ENCODE measurements at places on chromosomes 11 and 22.

DNA sequence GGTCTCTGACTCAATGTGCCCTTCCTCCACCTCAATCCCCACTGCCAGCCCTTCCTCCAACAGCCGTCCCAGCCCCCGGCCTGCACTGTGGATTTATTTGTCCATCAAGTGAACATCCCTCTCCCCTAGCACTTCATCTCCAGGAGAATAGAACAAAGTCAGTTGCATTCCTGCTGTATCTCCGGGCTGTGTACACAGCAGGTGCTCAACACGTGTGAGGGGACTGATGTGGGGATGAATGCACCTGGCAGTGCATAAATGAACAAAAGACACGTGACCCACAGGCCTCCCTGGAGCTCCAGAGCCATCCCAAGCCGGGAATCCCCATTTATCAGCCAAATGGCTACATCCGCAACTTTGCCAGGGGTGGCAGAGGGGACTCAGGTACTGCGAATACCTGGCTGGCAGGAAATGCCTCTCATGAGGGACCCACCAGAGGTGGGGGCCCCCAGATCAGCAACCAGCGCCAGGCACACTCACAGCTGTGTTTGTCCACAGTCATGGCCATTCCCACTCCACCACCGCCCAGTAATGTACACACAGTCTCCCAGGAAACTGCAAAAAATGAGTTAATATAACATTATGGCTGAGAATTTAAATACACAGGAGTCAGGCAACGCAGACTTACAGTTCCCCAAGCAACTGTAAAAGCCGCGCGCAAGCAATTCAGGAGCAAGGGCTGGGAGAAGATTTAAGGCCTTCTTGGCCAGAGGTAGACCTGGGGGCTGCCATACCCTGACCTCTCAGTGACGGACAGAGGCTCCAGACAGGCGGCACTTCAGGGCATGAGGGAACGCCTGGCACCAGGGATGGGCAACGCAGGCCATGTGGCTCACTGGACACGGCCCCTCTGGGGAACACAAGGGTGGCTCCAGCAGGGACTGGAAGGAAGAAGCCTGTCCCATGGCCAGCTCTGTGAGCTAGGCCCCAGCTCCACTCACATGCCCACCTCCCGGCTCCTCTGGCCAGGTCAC, 50.3 kb upstream of the TCF20 start:
- no peak for DNase-seq

- DNase-seq = no peak
These were observed 2.5 kb downstream of the TXN2 start for GRCh38 chr22:36478966-36479365.

- DNase-seq = no peak
These were observed 137.5 kb downstream of the FAM76B start for GRCh38 chr11:95652002-95652472.

- DNase-seq = no peak
These were observed 145.9 kb downstream of the ELP4 start for GRCh38 chr11:31655483-31655882.

DNA sequence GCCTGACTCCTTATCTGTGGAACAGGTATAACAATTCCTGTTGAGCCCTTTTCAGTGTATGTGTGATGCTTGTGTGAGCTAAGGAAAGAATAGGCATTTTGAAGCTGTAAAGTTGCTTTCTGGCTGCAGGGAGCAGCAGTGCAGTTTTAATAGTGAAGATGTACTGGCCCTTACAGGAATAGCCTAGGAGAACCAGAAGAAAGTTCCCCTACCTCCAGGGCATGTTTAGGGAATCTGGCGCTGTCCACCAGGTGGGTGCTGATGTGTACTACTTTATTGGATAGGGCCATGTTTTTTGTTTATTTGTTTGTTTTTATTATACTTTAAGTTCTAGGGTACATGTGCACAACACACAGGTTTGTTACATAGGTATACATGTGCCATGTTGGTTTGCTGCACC, 11.5 kb downstream of the BMAL1 start:
- no peak for DNase-seq

- DNase-seq = no peak
These were observed 6.7 kb upstream of the TSKU start for GRCh38 chr11:76776472-76776871.

GRCh38 chr11:898143-898511, 12.5 kb downstream of the CHID1 start:
- no peak for DNase-seq

DNA sequence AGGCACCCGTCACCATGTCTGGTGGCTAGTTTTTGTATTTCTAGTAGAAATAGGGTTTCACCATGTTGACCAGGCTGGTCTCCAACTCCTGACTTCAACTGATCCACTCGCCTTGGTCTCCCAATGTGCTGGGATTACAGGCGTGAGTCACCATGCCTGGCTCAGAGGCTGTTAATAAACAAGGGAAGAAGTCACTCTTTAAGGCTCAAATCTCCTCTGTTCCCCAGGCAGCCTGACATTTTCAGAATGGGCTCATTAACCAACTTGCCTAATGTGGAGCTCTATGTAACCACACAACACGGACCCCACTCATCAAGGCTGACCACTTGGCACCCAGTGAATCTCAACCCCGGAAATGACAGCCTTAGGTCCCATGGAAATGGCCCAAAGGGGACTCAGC, 24.1 kb downstream of the APOL3 start:
- DNase-seq = no peak

DNA sequence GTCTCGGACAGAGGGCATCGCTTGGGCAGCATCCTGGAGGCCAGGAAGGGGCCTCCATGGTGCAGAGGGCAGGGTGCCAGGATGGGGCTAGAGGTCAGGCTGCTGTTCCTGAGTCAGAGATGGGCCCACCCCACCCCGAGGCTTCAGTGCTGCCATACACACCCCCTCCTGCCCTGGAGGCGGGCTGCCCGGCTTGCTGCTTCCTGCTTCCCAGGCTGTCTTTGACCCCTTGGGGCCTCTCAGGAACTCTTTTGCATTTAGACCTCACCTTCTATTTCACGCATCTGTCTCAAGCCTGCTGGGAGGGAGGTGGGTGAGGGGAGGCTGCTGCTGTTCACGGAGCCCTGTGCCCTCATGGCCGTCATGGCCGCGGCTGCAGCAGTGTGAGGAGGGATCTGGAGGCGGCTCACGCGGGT, 6.6 kb upstream of the GRAMD4 start:
- peak; percentile 66 for DNase-seq

DNA sequence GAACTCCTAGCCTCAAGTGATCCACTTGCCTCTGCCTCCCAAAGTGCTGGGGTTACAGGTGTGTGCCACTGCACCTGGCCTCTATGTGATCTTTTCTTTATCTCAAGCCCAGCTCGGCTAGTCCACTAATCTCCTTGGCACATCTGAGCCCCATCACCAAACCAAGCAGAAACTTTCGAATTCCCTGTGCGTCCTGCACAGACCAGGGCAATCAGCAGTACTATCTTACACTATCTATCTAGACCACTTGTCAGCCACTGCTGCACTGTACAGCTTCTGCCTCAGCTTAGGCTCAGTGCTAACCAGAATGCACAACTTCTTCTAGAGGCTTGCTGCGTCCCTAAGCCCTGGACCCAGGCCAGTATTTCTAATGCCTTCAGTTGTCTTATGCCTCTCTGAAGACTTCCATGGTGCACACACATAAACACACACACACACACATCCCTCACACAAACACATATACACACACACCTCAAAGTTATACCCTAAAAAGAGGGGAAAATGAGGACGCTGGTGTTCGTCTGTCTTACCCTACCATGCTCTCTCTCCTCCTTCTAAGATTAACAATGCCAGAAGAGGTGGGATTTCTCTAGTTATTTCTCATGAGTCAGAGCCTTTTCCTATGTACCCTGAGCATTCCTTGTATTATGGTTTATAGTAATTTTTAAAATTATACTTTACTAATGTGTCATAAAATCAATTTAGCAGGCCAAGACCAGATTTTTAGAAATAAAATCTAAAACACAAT, 59.3 kb upstream of the FAM181B start:
- no peak for DNase-seq

DNA sequence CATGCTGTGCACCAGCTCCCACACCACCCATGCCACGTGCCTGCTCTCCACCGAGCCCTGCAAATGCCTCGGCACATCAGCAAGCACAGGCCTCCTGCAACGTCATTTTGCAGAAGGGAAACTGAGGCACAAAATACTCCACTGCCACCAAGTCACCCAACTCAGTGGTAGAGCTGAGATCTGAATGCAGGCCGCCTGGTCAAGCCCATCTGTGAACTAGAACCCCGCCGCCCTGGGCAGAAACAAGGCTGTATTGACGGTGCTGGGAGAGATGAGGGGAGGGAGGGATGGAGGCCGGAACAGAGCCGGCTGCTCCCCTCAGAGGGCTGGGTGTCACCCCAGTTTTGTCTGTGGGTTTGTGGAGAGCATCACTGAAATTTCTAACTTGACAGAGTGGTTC, 81.4 kb downstream of the CDKN1C start:
- DNase-seq = no peak

GRCh38 chr11:76376746-76377558, 4.0 kb downstream of the THAP12 start:
- peak; percentile 45 for DNase-seq

GRCh38 chr22:40055143-40055883, 60.6 kb downstream of the FAM83F start:
- peak; percentile 77 for DNase-seq

GRCh38 chr11:69337211-69337721, 43.3 kb downstream of the MYEOV start:
- DNase-seq = peak; percentile 79

GRCh38 chr22:20931126-20931654, 14.0 kb downstream of the CRKL start:
- DNase-seq = no peak

- DNase-seq = no peak
These were observed 5.5 kb downstream of the DCUN1D5 start for GRCh38 chr11:103086461-103086860.

DNA sequence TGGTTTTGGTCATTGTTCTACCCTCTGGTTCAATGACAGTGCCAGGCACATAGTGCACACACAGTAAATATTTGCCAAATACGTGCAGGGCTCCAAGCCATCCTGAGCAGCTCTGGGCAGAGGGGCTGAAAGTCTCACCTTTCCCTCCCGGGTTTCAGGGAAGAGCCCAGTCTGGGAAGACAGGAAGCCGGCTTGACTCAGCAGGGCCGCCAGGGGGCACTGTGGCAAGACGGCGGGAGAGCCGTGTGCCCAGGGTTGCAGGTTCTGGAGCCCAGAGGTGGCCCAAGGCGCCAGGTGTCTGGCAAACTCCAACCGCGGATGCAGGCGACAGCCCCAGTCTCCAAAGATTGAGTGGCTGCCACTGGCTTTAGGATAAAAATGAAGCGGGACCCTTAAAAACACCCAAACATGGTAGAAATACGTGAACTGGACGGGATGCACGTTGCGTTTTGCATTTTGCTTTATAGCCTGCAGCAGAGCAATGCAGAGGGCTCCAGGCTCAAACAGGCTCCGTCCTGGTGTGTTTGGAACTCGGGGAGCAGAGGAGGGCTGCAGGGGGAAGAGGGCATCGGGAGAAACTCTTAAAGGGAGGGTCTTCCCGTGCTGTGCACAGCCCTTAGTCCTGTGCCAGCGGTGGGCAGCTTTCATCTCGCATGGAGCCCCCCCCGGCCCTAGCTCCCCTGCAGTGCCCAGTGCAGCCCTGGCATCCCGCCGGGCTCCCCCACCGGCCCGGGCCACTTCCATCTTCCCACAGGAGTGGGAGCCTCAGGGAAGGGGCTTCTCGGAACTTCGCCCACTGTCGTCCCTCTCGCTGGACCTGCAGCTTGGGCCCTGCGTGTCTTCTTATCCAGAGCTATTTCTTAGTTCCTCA, 10.7 kb downstream of the KRTAP5-5 start:
- peak; percentile 74 for DNase-seq

DNA sequence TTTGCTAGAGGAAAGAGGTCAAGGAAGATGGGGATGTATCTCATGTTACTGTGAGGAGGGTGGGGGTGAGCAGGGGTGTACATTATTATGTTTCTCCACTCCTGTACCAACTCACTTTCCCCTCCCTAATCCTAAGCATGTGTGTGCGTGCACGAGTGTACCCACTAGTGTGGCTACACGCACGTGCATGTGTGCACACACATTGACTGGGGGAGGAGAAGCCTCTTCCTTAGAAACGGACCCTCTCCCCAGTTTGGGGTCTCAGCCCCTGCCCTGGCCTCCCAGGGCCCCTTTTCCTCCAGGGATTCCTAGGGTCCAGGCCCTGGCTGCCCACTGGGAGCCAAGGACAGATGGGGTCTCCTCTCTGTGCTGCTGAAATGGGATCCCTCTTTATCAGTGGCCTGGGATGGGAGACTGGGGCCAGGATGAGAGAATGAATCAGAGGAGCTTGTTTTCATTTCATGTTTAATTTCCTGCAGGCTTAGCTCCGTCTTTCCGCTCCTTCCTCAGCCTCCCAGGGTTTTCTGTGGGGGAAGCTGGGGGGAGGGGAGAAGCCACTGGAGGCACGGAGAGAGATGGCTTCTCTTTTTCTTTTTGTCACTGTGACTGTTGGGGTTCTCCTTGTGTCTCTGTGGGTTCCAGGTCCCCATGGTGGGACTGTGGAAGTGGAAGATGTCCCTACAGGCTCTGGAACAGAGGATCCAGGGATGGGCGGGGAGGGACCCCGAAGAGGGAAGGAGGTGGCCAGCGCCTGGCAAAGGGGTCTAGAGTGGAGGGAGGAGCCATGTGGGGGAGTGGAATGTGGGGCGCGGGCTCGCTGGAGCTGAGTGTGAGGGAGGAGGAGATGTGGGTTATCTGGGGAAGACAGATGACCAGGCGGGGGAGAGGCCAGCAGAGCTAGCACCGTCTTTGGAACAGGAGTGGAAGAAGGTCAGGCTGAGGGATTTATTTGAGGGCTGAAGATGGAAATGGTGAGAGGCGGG, 40.3 kb downstream of the ALX4 start:
- DNase-seq = no peak

GRCh38 chr22:30423301-30423958, 2.1 kb upstream of the MTFP1 start:
- no peak for DNase-seq

DNA sequence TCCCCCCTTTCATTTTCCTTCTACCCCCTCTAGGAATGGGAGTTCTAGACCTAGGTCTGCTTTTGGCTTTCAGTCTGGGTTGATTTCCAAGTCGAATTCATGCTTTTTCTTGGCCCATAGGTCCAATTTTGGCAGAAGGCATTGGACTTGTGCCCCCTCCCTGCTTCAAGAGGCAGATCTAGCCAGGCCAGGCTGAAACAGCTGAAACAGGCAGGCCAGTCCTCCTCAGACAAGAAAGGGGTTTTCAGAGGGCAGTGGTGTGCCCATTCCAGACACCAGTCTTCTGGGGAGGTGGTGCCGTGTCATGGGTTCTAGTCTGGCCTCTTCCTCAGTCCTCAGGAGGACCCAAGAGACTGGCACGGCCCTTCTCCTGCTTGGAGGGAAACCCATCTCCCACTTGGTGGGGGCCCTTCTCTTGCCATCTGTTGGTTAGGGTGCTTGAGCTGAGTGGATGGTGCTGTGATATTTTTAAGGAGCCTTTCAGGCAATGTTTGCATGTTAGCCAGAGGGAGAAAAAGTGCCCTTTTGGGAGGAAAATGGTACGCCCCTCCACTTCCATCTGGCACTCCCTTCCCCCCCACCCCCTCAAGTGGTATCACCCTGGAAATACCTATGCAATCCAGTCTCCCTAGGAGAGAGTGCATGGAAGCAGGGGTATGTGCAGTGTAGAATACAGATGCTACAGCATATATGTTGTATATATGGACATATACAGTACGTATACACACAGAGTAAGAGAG, 53.6 kb downstream of the SYT13 start:
- DNase-seq = no peak

- peak; percentile 78 for DNase-seq
These were observed 3.1 kb upstream of the COMMD9 start for GRCh38 chr11:36292311-36292722.

GRCh38 chr11:29171360-29171950, 845.4 kb downstream of the KCNA4 start:
- no peak for DNase-seq

GRCh38 chr11:60165951-60166350, 16.9 kb downstream of the MS4A6A start:
- DNase-seq = no peak

Data from activated CD4-positive, alpha-beta T cell treated with anti-CD3 and anti-CD28 coated beads, Interleukin-2, amount 10 ng/mL, durations not matched to agents 24 days and 14 days (primary cell).